ENCODE measurements at places on chromosomes 7 and 10.

DNA sequence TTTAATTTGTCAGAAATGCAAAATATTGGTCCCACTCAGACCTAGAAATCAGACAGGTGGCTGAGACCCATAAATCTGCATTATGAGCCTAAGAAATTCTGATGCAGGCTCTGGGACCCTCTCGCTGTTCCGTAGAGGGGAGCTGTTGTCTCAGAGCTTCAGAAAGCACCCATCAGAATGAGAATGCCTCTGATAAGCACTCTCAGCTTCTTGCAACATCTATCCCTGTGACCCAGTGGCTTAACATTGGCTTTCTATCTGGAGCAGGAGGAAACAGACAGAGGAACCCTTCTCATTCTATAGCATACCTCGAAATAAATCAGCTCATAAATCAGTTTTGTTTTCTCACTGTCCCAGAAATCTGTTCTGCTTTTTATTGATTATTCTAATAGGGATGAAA is 184.6 kb upstream of the SP4 start:
- H3K36me3 ChIP-seq = no peaks in the 10 kb centered on the region
- DNase-seq = no peak
- no peaks in the 10 kb centered on the region for H3K4me1 ChIP-seq
- peaks cover 15% of the 10 kb centered on the region for H3K27me3 ChIP-seq

GRCh38 chr10:530717-531116 is 158.8 kb downstream of the DIP2C start:
- H3K36me3 ChIP-seq = no peaks in the 10 kb centered on the region
- no peaks in the 10 kb centered on the region for H3K4me1 ChIP-seq
- no peak overlapping the region for H3K4me3 ChIP-seq
- H3K27me3 ChIP-seq = no peaks in the 10 kb centered on the region
- DNase-seq = no peak

DNA sequence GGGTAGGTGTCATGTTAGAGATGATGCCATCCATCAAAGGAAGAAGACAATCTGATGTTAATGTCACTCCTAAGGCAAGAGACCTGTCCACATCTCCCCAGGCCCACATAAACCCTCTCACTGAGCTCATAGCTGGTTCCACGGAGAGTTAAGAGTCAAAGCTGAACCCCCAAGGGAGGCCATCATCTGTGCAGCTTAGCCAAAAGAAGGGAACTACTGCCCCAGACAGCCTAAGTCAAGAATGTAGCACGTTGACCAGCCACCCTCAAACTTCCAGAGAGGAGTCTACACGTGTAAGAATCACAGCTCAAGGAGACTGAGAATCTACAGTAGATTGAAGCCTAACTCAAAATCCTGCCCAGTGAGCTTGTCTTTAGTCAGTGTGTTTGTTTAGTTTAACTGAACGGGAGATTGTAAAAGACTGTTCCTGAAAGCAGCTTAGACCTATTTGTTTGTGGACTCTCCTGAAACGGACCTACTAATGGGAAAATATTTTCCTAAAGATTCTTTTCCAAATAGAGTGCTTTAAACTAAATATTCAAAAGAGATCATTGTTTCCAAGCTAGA is 192.7 kb upstream of the NFE2L3 start:
- H3K36me3 ChIP-seq = no peaks in the 10 kb centered on the region
- H3K4me3 ChIP-seq = no peak overlapping the region
- DNase-seq = no peak
- H3K27ac ChIP-seq = no peak overlapping the region
- H3K27me3 ChIP-seq = peaks cover 19% of the 10 kb centered on the region
- H3K4me1 ChIP-seq = no peaks in the 10 kb centered on the region

GRCh38 chr7:49631960-49632359 is 141.5 kb upstream of the VWC2 start:
- no peaks in the 10 kb centered on the region for H3K27me3 ChIP-seq
- no peaks in the 10 kb centered on the region for H3K4me1 ChIP-seq
- no peak overlapping the region for H3K27ac ChIP-seq
- no peak overlapping the region for H3K4me3 ChIP-seq
- DNase-seq = no peak

DNA sequence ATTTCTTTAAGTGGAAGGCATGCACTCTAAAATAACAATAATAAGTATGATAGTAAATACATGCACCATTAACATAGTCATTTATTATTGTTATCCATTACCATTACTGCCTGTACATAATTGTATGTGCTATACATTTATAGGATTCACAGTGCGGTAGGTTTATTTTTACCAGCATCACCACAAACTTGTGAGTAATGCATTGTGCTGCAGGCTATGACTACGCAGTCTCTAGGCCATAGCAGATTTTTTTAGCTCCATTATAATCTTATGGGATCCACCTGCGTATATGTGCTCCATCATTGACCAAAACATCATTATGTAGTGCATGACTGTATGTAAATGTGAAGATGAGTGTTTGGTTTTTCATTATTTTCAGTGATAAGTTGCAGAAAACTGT is 160.0 kb downstream of the LRRC4 start:
- no peaks in the 10 kb centered on the region for H3K4me1 ChIP-seq
- no peaks in the 10 kb centered on the region for H3K27me3 ChIP-seq
- no peak overlapping the region for H3K4me3 ChIP-seq
- H3K27ac ChIP-seq = no peak overlapping the region

GRCh38 chr10:118922226-118922625 is 107.3 kb upstream of the NANOS1 start:
- no peak overlapping the region for H3K4me3 ChIP-seq
- no peak overlapping the region for H3K27ac ChIP-seq
- no peaks in the 10 kb centered on the region for H3K36me3 ChIP-seq
- H3K4me1 ChIP-seq = no peaks in the 10 kb centered on the region
- no peak for DNase-seq
